ENCODE measurements at places on chromosomes 6 and 20. TPM values are rescaled to one million over a fixed set of nuclear protein-coding genes. Genes with fewer than 3 reads are reported as not detected.
A peak's percentile ranks its signal among the peaks of the same experiment; 100 is the strongest.

DNA sequence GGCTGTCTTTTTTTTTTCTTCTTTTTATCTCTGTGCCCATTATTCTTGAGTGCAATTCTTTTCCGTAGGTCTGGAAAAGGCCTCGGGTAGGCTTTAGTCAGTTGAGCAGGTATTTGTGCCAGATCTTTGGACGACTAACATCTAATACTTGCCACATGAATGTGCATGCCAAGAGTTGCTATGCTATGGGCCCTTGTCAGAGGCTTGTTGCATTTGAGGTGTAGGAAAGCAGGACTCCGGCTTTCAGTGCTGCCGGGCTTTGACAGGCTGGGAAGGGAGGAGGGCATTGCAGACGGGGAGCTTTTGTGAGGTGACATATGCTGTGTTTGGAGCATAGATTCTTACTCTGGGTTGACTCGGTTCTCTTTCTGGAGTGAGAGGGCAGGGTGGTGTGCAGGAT, 10.2 kb downstream of the LRRC1 start:
- DNase-seq, result no peak

- no peak for DNase-seq
These were observed 31.3 kb upstream of the GRM4 start for GRCh38 chr6:34177181-34177591.

- no peak for DNase-seq
These were observed 104.2 kb upstream of the PDE10A start for GRCh38 chr6:165767228-165767627.

Gene SIGLEC1
- not detected for total RNA-seq

Gene QKI
- total RNA-seq, result 43.3 TPM

GRCh38 chr6:57163956-57164355, 8.2 kb upstream of the BAG2 start:
- DNase-seq, result no peak

GRCh38 chr20:32945710-32946221, 58.5 kb downstream of the SUN5 start:
- peak; percentile 37 for DNase-seq

Gene SLC52A3
- not detected for total RNA-seq

Gene TRAM2
- total RNA-seq, result 0.94 TPM

Gene EPPIN
- total RNA-seq, result not detected

DNA sequence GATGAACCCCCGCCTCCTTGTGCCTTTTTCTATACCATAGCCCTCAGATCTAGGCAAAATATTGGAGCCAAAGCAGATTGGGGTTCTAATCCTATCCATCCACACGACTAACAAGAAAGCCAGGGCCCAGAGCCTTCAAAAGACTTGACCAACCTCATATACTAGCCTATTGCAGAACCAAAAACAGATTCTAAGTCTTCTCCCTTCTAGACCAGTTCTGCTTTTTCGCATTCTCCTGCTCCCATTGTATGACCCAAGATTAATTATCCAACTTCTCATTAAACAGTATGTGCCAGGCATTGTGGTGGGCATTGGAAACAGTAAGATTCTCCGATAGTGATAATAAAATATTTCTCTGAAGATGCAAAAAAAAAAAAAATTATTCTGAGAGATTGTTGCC, 113.7 kb upstream of the JARID2 start:
- DNase-seq, result no peak

DNA sequence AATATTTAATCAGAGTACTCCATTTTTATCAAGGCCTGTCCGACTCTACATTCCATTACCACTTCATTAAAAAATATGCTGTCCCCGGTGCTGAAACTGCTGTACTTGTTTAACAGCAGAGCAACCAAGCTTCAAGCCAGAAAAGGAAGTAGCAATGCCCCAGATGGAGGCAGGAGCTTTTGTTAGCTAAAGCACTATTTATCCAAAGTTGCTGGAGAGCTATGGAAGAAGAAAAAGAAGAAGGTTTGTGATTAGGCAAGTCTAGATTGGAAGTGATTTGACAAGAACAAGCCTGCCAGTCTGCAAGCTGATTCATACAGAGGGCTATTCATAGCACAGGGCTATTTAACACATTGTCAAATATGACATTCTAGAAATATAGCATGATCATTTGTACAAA, 160.9 kb upstream of the SPTLC3 start:
- no peak for DNase-seq

- no peak for DNase-seq
These were observed 191.7 kb upstream of the ZNF217 start for GRCh38 chr20:53785320-53785719.

Gene CAP2
- not detected for total RNA-seq

DNA sequence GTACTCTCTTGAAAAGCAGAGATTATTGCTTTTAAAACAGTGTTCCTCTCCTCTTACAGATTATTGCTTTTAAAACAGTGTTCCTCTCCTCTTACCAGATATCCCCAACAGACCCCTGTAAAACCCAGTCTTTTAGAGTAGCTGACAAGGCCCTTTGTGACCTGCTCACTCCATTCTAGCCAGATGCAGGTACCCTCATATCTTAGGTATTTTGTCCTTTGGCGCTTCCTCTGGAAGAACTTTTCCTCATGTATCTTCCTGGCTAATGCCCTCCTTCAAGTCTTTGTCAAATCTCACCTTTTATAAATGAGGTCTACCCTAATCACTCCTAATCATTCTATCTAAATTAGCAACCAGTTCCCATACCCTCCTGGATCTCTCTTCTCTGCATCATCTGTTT, 536.0 kb downstream of the BTBD3 start:
- no peak for DNase-seq

DNA sequence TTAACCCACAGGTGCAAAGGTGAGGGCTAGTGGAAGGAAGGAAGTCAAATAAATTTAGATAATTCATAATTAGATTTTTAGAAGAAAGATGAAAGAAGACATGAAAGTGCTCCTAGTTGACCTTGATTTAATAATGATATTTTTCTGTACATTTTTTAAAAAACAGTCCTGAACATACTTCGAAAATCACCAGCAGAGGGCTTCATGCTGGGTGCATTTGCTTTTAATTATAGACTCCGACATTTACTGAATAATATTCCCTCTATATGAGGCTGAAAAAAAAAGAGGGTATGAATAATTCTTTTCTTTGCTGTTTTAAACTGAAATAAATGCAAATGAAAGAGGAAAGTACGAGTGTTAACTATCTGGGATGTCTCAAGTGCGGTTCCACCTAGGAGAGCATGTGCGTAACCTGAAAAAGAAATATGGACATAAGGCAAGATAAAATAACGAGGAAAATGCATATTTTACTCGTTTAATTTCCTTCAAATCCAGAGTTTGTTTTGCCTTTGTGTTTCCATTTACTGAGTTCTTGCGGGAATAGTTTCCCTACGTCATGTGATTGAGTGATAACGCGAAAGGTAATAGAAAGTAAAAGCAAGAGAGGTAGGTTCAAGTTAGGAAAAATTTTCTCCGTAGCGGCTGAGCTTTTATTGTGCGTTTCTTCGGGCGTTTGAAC, 3.1 kb upstream of the TFAP2B start:
- no peak for DNase-seq

Gene BTNL2
- total RNA-seq, result not detected

Measured in activated CD8-positive, alpha-beta T cell treated with anti-CD3 and anti-CD28 coated beads for 36 hours (primary cell).